ENCODE measurements at places on chromosomes 7 and 10.

- no peak for DNase-seq
Measured at GRCh38 chr10:17116193-17116592, 13.4 kb downstream of the CUBN start.

DNA sequence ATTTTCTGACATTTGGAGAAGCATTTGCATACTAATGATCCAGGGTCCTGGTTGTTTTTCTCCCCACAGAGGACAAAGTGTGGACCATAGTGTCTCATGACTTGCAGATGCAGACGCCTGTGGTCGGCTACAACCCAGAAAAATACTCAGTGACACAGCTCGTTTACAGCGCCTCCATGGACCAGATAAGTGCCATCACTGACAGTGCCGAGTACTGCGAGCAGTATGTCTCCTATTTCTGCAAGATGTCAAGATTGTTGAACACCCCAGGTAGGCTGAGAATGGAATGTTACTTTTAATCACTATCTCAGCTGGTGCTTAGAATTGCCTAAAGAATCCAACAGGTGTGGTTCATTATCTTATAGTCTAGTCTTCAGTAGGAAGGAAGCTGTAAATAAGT is 951.5 kb upstream of the C7orf33 start:
- no peak for DNase-seq

GRCh38 chr7:116449950-116450349 is 49.6 kb upstream of the CAV2 start:
- DNase-seq: no peak

- DNase-seq: peak; percentile 63
Measured at GRCh38 chr10:119315128-119316001, 108.0 kb downstream of the GRK5 start.

- DNase-seq: no peak
Measured at GRCh38 chr7:6628045-6628444, 9.1 kb upstream of the ZNF316 start.

- DNase-seq: peak; percentile 4
Measured at GRCh38 chr10:86292462-86293395, 73.9 kb downstream of the GRID1 start.

- no peak for DNase-seq
Measured at GRCh38 chr10:110304394-110304779, 333 bp downstream of the SMNDC1 start.
